Foreskin keratinocyte (primary cell): ENCODE measurements at places on chromosomes 1 and 21. TPM values are rescaled to one million over a fixed set of nuclear protein-coding genes. Genes with fewer than 3 reads are reported as not detected.

GRCh38 chr1:25126562-25126961, 105.7 kb downstream of the SYF2 start:
- no peak for DNase-seq

DNA sequence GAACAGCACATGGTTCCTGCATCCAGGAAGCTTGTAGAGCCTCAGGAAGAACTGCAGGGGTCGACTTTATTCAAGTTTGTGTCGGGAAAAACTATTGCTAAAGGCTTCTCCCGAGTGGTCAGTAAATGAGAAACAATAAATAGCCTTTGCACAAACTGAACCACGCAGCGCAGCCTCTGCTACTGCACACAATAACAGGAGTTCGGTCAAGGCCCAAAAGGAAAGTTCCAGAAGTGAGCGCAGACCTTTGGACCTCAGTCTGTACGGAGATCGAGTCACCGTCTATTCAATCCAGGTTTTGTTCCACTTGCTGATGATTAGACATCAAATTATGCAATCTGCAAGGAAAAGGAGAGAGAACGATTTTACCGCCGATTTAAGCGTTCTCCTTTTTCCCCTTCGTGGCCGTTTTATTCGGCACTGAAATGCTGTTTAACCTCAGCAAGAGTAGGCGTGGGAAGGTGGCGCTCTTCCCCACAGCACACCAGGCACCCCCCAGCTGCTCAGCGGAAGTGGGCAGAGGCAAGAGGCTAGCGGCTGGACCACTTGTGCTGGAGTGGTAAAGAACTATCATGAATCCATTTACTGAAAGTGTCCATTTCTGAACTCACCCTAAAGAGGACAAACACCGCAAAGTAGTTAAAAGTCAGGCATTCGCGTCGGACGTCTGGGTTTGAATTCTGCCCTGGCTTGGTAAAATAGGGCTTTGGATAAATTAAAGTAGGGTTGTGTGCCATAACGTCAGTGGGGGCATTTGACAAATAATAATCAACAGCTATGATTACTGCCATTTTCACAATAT, 6.1 kb upstream of the LHX8 start:
- DNase-seq: no peak

DNA sequence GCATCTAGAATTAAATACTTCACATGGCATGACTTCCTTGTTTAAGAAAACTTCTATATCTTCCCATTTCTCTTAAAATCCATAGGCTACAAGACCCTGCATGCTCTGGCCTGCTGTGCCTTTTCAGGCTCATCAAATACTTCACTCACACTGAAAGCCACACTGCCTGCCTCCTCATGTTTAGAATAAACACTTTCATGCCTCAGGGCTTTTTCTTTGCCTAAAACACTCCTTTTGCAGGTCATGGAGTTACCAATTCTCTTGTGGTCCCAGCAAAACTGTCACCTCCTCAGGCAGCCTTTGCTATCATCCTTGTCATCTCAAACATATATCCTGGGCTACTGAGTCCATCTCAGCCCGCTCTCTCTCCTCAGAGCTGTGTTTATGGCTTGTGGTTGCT, 5.5 kb downstream of the SGIP1 start:
- peak; percentile 67 for DNase-seq

- no peak for DNase-seq
Observed at GRCh38 chr1:221839321-221839720, 97.4 kb upstream of the DUSP10 start.

DNA sequence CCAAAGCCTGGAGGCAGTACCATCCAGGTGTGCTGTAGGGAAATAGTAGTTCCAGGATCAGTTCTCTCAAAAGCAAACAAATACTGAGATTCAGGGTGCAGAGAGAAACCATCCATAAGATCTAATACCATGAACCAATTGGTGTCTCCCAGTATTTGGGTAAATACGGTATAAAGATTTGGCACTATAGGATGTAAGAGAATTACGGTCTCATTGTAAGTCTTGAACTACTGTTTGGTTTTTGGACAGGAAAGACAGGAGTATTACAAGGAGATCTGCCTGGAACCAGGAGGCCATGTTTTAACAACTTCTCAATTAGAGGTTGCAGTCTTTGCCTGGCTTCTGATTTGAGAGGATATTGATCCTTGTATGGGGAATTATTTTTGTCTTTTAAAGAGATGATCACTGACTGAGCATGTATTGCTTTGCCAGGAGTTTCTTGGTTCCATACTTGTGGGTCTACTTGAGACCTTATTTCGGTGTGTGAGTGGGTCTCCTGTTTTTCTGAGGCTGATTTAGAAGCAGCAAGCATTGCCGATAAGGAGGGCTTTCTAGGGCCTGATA, 10.2 kb downstream of the AADACL4 start:
- no peak for DNase-seq

- DNase-seq: no peak
Observed at GRCh38 chr1:153770797-153771196, 4.4 kb upstream of the SLC27A3 start.

- no peak for DNase-seq
Observed at GRCh38 chr1:168821434-168821833, 92.4 kb upstream of the DPT start.

DNA sequence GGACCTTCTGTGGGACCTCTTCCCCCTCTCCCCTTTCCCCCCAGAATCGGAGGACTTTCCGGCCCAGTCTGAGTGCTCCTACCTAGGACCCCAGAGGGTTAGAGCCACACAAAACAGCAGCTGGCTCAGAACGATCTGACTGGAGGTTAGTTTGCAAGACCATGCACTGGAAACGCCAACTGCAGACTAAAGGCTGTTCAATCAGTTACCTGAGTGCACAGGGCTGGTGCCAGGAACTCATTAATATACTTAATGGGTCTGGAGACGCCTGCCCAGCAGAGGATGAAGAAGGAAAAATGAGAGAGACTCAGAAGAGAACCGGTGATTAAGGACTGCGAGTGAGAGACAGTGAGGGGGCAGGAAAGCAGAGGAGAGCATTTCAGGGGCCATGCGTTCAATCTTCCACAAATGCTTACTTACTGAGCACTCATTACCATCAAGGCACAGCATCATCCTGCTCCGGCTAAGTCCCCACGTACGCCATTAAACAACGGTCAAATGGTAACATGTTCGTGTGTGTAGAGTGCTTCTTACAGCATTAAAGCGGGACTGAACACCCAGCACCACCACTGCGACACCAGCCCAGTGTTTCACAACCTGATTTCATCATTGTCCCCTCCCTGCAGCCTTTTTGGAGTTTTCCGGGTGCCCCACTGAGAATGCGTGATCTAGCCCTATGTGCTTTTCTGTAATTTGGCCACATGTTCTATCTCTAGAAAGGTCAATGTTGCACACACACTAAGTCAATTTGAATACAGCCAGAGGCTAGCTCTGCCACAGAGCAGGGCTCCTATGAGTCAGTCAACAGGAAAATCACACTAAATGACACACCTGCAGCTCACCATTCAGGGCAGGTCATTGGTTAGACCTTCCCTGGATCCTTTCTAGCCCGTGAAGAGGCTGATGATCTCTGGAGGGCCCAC, 7.6 kb downstream of the ENO1 start:
- DNase-seq: no peak

DNA sequence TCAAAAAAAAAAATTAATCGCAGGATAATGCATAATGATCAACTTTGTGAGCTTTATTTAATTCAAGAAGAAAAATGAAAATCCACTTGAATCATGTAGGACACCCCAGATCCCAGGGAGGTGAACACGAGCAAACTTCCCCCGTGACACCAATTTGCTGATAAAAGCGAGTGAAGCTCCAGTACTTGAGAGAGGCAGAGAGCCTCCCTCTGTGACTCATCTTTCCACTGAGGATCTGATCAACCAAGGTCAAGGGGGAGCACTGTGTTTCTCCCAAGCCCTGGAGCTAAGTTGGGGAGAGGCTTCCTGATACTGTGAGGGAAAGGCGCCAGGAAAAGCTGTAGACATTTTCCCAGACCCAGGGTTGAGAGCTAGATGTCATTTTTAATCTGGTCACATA, 160.9 kb downstream of the SLC44A5 start:
- no peak for DNase-seq

GRCh38 chr21:44990921-44991320, 51.1 kb downstream of the SLX9 start:
- DNase-seq: no peak

DNA sequence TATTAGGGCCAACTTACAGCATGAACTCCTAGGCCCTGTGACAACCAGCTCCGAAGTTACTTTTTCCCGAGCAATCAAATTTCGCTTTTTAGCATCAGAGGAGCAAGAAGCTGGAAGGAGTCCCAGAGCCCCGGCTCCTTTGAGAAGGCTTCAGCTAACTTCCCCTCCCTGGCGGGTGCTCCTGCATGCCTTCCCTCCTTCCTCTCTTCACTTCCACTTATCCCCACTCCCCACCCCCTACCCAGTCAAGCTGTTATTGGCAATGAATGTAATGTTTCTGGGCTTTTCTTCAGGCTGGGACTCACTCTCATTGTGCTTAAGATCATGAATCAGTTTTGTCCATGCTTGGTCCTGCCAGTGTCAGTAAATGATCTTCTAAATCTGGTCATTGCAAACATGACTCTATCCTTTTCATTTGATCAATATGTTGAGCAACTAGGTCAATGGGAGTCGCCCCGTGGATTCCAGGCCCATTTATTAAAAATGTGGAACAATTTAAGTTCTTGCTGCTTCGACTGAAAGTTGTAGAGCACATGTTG, 94.5 kb upstream of the TSPAN2 start:
- DNase-seq: no peak

DNA sequence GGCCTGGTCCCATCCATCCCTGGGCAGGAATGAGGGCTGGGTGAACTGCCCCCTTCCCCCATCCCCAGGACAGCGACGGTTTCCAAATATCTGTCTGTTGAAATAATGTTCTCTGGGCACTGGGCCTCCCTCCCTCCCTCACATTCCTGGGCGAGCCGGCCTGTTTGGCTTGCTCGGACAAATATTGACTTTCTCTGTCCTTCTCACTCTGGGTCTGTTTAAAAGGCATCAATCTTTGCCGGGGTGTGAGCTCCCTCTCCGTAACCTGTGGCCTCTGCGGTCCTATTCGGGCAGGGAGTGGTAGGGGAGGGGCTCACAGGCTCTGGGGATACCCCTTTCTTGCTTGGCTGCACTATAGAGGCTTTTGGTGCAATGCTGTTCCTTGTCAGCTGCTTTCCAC, 40.2 kb downstream of the FOXD2 start:
- no peak for DNase-seq

GRCh38 chr1:41492341-41492848, 7.9 kb upstream of the EDN2 start:
- DNase-seq: no peak

- DNase-seq: no peak
Observed at GRCh38 chr1:199698222-199698621, 329.3 kb upstream of the NR5A2 start.

DNA sequence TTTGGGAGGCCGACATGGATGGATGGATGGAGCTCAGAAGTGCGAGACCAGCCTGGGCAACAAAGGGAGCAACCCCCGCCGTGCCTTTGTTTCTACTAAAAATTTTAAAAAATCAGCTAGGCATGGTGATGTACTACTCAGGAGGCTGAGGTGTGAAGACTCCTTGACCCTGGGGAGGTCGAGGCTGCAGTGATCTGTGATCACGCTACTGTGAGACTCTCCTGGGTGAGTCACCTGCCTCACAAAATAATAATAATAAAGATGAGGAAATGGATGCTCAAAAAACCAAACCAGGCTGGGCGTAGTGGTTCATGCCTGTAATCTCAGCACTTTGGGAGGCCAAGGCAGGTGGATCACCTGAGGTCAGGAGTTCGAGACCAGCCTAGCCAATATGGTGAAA, 19.2 kb downstream of the DSTYK start:
- no peak for DNase-seq

DNA sequence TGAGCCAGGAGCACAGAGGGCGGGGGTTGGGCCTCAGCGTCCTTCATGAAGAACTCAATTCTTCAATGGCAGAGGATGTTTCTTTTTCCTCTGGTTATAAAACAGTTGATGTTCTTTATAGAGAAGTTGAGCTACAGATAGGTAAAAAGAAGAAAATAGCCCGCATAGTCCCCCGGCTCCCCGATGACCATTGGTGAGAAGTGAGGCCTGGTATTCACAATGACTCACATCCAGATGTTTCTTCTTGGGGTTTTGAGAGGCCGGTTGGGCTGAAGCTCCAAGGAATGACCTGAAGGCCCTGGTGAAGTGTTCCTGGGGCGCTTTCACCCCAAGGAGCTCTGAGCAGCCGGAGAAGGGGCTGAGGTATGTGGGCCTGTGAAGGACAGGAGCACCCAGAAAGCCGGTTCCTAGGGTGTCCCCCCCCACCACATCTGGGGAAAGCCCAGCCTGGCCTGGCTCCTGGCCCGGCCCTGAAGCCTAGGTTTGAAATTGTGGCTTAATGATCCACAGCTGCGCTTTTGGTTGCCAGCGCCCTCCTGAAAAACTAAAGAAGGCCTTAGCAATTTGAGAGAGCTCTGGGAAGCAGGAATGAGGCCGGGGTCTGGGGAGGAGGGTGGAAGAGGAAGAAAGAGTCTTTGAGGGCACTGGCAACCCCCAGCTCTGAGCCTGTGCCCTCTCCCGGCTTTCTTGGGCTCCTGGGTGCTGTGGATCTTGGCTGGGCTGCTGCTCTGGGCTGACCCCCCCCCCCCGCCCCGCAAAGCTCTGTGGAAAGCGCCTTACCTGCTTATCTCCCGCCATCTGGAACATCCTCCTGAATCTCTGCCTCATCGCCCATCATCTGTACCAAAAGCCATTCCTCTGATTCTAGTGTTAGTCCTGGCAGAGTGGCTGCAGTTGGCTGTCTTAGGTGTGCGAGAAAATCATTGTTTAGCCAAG, 444.7 kb downstream of the CAMTA1 start:
- no peak for DNase-seq

The RGS8 gene
- total RNA-seq: not detected in 2 replicates

The SLC45A3 gene
- total RNA-seq: 5.1 TPM in 2 replicates

The TRPM2 gene
- 1.1 and 2.5 TPM in 2 replicates for total RNA-seq

The TINAGL1 gene
- 167 and 194 TPM in 2 replicates for total RNA-seq

The CCDC27 gene
- not detected in 2 replicates for total RNA-seq

The TNFRSF4 gene
- not detected in 2 replicates for total RNA-seq

The DISP3 gene
- 0.07 TPM in 1 of 2 replicates, not detected in the other for total RNA-seq

The ZFP69B gene
- 3.2 and 4.2 TPM in 2 replicates for total RNA-seq
